Daoy (cell line): ENCODE measurements at places on chromosomes 7 and 10.
A peak's percentile ranks its signal among the peaks of the same experiment; 100 is the strongest.

GRCh38 chr7:130921391-130922180, 187.6 kb upstream of the KLF14 start:
- DNase-seq = peak; percentile 87

DNA sequence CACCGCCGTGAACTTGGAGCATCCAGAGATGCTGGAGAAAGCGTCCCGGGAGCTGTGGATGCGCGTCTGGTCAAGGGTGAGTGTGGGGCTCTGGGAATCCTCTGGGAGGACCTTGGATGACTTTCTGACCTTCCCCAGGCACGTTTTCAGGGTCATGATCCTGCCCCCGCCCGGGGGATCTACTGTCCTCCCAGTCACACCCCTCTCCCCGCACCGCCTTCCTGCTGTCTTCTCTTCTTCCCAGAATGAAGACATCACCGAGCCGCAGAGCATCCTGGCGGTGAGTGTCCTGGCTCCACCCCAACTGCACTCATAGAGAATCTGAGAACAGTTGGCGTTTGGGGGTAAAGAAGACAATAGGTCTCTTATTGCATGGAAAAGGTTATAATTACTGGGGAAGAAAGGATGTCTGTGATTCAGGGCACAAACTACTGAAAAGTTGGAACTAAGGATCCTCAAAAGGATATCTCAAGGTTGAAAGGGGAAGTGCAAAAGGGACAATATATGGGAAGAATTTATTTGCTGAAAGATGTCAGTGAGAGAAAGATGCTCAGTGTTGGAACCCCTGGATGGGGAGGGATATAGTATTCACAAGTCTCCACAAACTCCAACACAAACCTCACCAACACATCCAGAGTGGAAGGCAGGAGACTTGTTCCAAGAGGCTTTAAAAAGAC, 1.9 kb downstream of the GSTK1 start:
- DNase-seq = no peak

GRCh38 chr10:66999762-67000545, 74.1 kb downstream of the LRRTM3 start:
- DNase-seq = no peak

DNA sequence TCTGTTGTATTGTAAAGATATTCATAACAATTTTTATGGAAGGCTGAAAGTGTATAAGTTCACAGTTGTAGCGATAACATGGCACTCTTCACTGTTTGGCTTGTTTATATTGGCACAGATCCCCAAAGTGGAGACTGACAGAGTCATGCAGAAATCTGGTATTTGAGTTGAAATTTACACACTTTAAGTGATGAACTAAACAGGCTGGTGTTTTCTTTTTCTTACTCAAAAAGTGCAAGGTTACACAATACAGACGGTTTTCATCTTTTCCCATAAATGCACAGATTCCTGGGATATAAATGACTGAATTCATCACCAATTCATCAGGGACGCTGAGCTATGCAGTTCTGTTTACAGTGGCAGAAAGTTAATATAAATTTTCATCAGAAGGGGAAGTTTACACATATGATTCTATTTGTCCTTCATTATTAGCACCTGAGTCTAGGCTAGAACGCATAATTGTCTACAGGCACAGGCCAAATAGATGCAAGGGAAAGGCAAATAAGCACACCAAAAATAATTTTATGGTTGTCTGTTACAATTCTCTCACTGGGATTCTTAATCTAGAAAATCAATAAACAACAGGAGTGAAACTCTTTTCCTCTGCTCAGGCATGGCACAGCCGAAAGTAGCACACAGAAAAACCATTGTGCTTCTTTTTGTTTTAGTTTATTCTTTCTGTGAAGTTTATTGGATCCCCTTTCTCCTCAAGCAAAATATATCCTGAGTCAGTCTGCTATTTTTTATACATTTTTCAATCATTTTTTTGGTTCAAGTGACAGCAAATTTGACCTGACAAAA, 88.0 kb downstream of the FOXP2 start:
- peak; percentile 66 for DNase-seq

DNA sequence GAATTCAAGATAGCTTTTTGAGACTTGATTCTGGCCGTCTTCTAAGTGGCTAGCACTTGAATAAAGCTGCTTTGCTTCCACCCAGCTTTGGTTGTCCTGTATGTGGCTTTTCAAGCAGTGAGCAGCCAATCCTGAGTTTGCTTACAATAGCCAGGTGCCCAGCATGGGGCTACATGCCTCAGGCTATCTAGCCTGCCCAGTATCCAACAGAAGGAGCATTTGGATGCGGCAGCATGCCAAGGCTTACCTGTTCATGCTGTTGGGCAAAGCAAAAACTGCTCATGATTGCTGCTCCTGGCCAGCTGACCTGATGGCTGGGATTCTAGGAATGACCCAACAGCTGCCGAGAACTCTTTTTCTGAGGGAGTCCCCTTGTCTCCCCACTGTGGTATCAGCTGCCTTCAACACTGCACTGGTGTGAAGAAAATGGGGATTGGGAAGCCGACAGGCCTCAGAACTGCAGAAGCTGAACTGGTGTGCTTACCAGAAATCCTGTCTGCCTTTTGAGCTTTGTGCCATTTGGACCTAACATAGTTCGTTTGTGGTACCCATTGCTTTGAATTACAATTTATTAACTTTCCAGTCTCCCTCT, 618.9 kb upstream of the IGFBP3 start:
- DNase-seq = no peak

- DNase-seq = no peak
Measured at GRCh38 chr7:128807191-128807590, 15.4 kb downstream of the CCDC136 start.

GRCh38 chr10:31615129-31615528, 296.1 kb downstream of the ZEB1 start:
- DNase-seq = no peak

DNA sequence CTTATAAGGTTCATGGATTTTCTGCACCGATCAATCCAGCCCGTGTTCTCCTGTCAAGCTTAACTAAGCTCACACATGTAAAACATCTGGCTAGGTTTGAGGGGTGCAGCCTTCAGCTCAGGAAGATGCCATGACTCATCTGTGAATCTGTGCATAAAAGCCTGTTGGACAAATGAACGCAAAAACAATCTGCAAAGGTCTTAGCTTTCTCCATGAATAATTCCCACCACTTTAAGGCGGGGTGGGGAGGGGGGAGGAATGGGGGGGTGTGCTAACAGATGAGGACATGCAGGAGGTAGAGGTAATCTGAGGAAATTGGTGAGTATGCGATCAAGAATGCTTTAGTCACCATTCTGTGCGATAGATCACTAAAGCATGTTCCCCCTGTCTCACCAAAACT, 4.8 kb downstream of the DOCK4 start:
- peak; percentile 77 for DNase-seq

DNA sequence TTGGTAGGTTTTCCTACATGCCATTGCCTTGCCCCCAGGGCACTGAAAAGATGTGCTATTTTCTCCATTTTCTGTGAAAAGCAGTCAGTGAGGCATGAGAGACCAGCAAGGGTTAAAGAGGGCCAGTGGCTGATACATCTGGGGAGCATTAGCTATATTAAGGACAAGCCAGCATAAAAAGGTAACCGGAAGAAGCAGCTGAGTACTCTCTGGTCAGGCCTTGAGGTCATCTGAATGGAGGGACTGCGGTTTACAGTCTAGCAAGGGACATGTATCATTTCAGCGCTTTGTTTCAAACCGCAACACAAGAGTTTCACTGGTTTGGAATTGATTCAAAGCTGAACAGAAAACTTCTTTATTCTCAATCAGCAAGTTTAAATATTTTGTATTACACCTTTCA, 120.4 kb downstream of the EPDR1 start:
- DNase-seq = no peak

- DNase-seq = no peak
Measured at GRCh38 chr10:131184503-131184902, 127.0 kb downstream of the TCERG1L start.

- no peak for DNase-seq
Measured at GRCh38 chr10:51567271-51567670, 132.1 kb downstream of the CSTF2T start.

- DNase-seq = no peak
Measured at GRCh38 chr7:12993025-12993424, 305.6 kb downstream of the ARL4A start.

DNA sequence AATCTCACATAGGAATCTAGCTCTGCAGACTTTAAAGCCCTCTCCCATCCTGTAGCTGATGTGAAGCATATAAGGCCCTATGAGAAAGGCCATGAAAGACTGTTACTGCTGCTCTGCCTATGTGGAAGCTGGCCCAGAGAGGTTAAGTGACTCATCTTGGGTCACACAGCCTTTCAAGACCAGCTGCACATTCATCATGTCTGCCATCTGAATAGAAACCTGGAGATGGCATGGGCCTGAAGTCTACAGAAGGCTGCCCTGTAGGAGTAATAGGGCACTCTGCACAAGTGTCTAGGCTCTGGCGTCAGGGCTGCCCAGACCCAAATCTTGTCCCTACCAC, 59.4 kb upstream of the COL13A1 start:
- DNase-seq = no peak

DNA sequence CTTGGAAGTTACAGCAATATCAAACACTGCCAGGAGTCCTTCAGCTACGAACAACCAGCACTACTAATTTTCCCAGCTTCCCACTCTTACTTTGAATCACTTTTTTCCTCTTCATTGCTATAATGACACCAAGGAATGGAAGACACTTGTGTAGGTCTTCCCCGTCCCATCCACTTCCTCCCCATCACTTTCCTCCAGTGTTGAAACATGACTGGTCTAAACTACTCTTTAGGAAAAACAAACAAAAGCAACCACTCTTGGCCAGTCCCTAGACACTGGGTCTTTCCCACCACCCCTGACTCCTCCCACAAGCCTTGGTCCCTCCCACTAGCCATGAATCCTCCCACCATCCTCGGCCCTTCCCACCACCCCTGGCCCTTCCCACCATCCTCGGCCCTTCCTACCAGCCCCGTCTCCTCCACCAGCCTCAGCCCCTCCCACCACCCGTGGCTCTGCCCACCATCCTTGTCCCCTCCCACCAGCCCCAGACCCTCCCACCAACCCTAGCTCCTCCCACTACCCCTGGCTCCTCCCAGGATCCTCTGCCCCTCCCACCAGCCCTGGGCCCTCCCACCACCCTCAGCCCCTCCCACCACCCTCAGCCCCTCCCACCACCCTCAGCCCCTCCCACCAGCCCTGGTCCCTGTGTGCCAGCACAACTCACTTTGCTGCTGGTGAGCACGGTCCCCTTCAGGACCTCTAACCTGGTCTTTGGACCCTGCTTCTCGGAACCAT, 68.5 kb downstream of the CXCL12 start:
- peak; percentile 34 for DNase-seq

DNA sequence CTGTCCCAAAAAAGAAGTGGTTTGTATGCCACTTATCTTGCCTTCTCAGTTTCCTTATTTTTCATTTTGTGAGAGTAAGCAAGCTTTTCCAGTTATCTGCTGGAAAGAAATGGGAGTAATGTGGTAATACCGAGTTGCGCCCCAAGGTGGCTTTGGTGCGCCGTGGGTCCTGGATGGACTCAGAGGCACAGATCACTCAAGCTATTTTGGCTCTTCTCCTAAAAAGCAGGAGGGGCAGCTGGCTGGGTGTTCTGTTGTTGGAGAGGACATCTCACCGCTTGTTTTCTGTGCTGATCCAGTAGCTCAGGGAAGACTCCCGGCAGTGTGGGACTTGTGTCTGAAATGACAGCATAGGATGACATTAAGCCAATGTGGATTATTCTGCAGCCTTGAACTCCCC, 16.4 kb downstream of the PRKRIP1 start:
- peak; percentile 35 for DNase-seq

DNA sequence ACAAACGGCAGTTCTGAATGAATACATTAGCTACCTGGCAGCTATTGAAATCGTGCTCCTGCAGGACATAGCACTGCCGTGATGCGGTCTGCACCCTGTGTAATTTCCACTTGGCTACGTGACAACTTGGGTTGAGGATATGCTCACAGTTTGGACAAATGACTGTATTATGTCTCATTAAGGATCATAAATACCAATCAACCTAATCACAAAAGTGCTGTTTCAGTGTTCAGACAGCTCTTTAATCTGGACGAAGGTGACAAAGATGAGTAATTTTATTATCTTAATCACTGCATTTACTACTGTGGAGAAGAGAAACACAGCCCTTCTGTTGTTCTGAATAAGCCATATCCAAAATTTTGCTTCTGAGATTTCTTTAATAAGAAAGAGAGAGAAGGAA, 210.8 kb upstream of the PFKP start:
- peak; percentile 23 for DNase-seq

- no peak for DNase-seq
Measured at GRCh38 chr7:29860186-29860585, 53.9 kb downstream of the WIPF3 start.

- DNase-seq = peak; percentile 51
Measured at GRCh38 chr10:21314906-21315644, 210.4 kb downstream of the SKIDA1 start.

- no peak for DNase-seq
Measured at GRCh38 chr10:35487336-35488034, 117.7 kb upstream of the GJD4 start.

DNA sequence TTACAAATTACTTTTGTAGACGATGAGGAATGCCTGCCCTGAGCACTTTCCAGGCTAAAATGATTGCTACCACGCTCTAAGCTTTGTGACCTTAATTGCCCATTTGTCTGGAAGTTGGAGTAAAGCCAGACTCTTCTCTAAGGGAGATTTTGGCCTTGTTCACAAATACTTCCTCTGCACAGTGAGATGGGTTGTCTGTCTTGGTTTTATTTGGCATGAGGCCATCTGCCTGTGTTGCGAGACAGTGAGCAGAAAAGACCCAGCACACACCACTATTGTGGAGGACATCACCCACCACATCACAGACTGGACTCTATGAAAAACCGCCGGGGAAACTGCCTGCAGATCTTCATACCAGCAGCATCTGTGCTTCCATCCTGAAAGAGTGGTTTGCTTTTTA, 138.4 kb downstream of the BICC1 start:
- peak; percentile 52 for DNase-seq

DNA sequence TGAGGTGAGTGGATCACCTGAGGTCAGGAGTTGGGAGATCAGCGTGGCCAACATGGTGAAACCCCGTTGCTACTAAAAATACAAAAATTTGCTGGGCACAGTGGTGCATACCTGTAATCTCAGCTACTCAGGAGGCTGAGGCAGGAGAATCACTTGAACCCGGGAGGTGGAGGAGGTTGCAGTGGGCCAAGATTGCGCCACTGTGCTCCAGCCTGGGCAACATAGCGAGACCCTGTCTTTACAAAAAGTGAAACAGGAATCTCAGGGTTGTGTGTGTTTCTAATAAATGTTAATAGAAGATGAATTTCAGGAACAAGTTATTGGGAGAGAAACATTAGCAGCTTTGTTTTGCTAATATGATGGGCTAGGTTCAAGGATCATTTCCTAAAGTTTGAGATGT, 19.9 kb downstream of the PPP2R2D start:
- no peak for DNase-seq

GRCh38 chr7:90747516-90747915, 151.4 kb downstream of the CDK14 start:
- no peak for DNase-seq

GRCh38 chr7:40455485-40455884, 320.7 kb downstream of the SUGCT start:
- no peak for DNase-seq

- DNase-seq = no peak
Measured at GRCh38 chr10:107104026-107104652, 60.4 kb downstream of the SORCS1 start.

GRCh38 chr10:118986815-118987790, 42.4 kb upstream of the NANOS1 start:
- DNase-seq = no peak
